Ecto neural progenitor cell (in vitro differentiated cells): ENCODE measurements at places on chromosomes 2 and 18.
A peak's percentile ranks its signal among the peaks of the same experiment; 100 is the strongest.

DNA sequence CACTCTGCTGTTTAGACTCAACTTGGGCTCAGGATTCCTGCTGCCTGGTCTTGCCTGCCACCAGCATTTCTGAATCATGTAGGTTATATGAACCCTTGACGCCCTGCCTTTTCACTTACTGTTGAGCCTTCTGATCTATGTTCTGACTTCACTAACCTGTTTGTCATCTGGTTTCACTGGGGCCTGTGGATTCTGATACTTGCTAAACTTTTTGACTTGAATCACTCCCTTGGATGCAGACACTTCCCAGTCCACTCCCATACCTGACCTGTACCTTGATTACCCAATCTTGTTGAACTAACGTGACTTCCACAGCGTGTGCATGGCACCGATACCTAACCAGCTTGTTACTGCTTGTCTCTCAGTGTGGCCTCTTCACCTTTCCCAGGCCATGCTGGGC, 35.6 kb upstream of the SPAG16 start:
- no peak for DNase-seq

DNA sequence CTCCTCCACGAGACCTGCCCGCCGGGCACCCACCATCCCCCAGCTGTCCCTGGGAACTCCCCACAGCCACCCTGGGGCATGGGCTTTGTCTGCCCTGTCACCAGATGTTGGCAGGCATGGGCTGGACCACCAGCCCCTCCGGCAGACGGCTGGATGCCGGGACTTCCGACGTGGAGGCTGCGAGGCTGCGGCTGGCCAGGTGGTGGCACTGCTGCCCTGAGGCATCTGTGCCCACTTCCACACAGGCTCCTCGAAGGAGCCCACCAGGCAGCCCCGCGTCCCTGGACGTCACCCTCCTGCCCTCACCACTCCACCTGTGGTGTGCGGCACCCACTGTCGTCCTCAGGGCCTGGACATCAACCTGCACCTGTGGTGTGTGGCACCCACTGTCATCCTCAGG, 319.9 kb upstream of the SALL3 start:
- peak; percentile 73 for DNase-seq

GRCh38 chr2:240145461-240145860, 5.0 kb upstream of the OTOS start:
- DNase-seq = no peak

DNA sequence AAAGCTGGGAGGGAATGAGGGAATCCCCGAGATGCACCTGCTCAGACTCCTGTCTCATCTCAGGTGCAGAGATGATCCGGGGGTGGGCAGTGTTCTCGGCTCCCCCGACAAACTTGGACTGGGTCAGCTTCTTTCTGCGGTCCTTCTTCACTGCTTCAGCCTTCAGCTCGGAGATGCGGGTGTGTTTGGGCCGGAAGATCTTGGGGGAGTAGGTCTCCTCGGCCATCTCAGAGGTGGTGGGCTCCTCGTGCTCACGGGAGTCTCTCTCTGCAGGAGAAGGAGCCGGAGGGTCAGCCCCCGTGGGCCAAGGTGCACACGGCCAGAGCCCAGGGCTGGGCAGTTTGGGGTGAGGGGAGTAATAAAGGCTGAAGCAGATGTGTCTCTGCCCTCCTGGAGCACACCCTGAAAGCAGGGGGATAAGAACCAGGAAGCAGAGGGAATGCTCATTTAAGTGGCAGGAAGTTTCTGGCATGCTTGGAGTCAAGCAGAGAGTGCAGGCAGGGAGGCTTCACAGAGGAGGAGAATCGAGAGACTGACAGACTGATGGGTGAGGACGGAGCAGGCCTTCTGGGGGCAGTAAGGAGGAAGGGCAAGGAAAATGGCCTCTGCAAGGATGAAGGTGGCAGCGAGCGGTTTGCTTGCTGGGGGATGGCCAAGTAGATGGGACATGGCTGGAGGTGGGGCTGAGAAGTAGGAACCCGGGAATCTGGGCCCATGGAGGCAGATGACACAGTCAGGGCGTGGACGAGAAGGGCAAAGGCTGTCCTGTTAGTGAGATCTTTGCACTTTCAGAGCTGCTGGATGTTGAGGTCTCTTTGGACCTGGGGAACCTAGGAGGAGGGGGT, 16.3 kb downstream of the IGFBP5 start:
- DNase-seq = no peak

DNA sequence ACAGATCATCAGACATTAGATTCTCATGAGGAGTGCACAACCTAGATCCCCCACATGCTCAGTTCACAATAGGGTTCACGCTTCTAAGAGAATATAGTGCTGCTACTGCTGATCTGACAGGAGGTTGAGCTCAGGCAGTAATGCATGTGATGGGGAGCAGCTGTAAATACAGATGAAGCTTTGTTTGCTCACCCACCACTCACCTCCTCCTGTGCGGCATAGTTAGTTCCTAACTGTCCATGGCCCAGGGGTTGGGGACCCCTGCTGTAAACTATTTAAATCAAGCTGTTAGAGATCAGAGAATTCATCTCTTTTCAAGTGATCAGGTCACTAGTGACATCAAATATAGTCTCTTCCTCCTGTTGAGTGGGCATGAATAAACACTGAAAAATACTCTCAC, 88.8 kb upstream of the ACVR2A start:
- DNase-seq = no peak

GRCh38 chr18:67218556-67218955, 298.0 kb downstream of the DSEL start:
- DNase-seq = no peak

DNA sequence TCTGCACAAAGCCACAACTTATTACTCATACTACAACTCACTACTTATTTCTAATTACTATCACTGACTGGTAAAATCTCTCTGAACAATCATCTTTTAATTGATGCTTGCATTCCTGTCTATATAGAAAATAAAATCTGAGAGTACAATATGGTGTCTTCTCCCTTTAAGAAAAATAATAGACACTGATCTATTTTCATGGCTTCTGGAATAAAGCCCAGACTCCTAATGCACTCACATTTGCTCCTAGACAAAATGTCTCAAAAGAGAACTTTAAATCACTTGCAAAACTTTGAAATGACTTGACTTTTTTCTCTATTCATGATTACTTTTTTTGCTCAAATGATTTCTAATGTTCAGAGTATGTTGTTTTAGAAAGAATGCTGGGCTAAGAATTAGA, 28.7 kb downstream of the ESCO1 start:
- DNase-seq = no peak

DNA sequence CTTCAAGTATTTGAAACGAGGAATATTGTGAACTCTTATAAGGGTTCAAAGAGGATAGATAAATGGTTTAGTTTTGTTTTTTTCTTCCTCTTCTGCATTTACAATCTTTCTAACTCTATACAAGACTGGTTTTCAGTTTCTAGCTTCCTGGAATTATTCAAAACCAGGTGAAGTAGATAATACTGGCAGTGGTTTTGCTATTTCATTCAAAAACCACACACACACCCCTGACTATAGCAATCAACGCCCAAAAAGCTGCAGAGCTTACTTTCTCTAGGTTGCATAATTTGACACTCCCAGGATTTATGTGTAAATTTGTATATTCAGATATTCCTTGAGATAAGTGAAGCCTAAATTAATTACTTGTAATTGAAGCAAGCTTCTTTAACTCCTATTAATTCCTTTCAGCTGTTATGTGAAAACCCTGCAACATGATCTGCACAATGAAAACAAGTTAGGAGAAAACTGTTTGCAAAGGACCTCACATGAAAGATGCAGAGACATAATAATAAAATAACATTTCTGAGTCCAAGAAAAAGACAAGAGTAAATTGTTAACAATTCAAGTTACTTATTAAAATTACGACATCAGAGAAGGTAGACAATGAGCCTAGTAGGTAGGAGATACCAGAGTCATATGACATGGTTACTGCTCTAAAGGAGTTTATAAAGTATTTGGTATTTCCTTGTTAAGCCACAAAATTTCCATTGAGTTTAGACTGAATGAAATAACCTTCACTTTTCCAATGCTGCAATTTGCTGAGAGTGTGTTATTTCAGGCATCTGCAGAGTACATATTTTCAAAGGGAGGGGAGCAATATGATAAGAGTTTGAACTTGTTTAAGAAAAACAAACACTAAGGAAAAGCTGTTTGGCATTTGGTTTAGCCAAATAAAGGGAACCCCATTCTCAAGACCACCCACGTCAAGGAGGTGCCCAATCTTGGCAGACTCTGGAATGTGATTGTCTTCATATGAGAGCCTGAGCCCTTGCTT, 1.6 kb upstream of the NFE2L2 start:
- no peak for DNase-seq

GRCh38 chr18:57863706-57864105, 60.6 kb upstream of the ATP8B1 start:
- DNase-seq = no peak

- no peak for DNase-seq
Observed at GRCh38 chr2:26578581-26578980, 62.6 kb downstream of the CIB4 start.

DNA sequence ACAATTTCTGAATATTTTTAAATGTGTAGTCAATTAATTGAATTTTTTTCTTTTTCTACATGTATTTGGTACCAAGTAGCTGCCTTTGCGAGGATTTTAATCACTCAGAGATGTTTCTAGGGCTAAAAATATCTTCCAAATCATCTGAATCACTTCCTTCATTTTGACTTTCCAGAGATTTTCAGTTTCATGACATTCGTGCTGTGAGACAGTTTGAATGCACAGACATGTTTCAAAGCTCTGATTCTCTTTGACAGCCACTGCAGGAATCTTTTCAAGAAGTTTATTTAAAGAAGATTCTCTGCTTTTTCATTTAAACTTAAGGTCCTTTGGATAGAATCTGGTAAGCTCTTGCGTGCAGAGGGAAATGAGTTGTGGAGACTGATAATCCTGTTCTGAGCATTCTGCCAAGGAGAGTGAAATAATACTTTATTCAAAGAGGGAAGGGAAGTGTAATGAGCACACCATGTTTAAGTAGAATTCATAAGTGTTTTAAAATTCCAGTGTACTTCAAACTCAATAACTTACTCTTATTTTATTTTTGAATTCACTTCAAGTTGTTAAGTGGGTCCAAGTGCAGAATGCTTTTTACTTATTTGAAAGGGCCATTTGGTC, 9.7 kb downstream of the CYBRD1 start:
- no peak for DNase-seq

DNA sequence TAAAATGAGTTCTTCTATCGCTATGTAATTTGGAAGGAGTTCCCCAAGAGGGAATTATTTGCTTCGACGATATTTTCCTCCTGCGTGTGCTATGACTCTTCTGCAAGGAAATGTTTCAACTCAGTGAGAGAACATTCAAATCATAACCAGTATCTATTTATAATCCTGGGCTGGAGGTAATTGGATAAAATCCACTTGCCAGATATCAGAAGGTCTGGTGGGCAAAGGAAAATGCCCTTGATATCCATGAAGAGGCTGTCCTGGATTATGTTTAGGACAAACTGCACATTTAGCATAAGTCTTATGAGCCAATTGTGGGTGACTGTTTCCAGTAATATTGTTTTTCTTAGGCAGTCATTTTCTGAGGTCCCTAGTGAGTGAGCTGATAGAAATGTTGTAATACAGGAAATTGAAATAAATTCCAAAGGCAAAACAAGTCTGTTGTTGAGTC, 17.7 kb downstream of the RPIA start:
- DNase-seq = no peak

- no peak for DNase-seq
Observed at GRCh38 chr2:100248971-100249370, 73.3 kb downstream of the LONRF2 start.
